ENCODE measurements at places on chromosomes 6 and 20. TPM values are rescaled to one million over a fixed set of nuclear protein-coding genes. Genes with fewer than 3 reads are reported as not detected.

BHLHE23 gene
- not detected for polyA plus RNA-seq

IYD gene
- 2.0 TPM for polyA plus RNA-seq

PARD6B gene
- 28.0 TPM for polyA plus RNA-seq

OLIG3 gene
- not detected for polyA plus RNA-seq

CAGE1 gene
- 0.17 TPM for polyA plus RNA-seq

SLC22A16 gene
- 0.52 TPM for polyA plus RNA-seq

SIRPD gene
- polyA plus RNA-seq: not detected

RAET1G gene
- 0.38 TPM for polyA plus RNA-seq

SLC32A1 gene
- 1.3 TPM for polyA plus RNA-seq

ANKRD66 gene
- polyA plus RNA-seq: not detected

MAP7 gene
- polyA plus RNA-seq: 34.0 TPM

CLIC5 gene
- polyA plus RNA-seq: 188 TPM

FGD2 gene
- 1.2 TPM for polyA plus RNA-seq

ARMH2 gene
- not detected for polyA plus RNA-seq

PDYN gene
- 0.20 TPM for polyA plus RNA-seq

HLA-G gene
- polyA plus RNA-seq: 5.6 TPM

ZC2HC1B gene
- polyA plus RNA-seq: not detected

GGTLC1 gene
- polyA plus RNA-seq: not detected

PRL gene
- 0.11 TPM for polyA plus RNA-seq

HUS1B gene
- 0.48 TPM for polyA plus RNA-seq

C6orf47 gene
- polyA plus RNA-seq: 21.1 TPM

MYCT1 gene
- 17.2 TPM for polyA plus RNA-seq

RTEL1 gene
- polyA plus RNA-seq: 18.8 TPM

NMBR gene
- 0.33 TPM for polyA plus RNA-seq

SYNDIG1 gene
- polyA plus RNA-seq: 1.4 TPM

SEMG1 gene
- polyA plus RNA-seq: not detected

RBM24 gene
- polyA plus RNA-seq: 1.3 TPM

DPPA5 gene
- not detected for polyA plus RNA-seq

ADTRP gene
- polyA plus RNA-seq: 0.14 TPM

LRRC73 gene
- polyA plus RNA-seq: 1.1 TPM

PHACTR3 gene
- 11.7 TPM for polyA plus RNA-seq

DNAAF9 gene
- polyA plus RNA-seq: 26.8 TPM

COL21A1 gene
- polyA plus RNA-seq: 104 TPM

LZTS3 gene
- 20.9 TPM for polyA plus RNA-seq

NRSN1 gene
- polyA plus RNA-seq: 2.9 TPM

ARHGAP18 gene
- polyA plus RNA-seq: 18.5 TPM

RIMS4 gene
- 0.88 TPM for polyA plus RNA-seq

SYS1 gene
- 31.8 TPM for polyA plus RNA-seq

LGSN gene
- 0.85 TPM for polyA plus RNA-seq

VNN1 gene
- polyA plus RNA-seq: 0.17 TPM

TCF15 gene
- polyA plus RNA-seq: 1.3 TPM

RIPPLY2 gene
- not detected for polyA plus RNA-seq

C6orf52 gene
- polyA plus RNA-seq: 1.6 TPM

WFDC12 gene
- not detected for polyA plus RNA-seq

FOXA2 gene
- not detected for polyA plus RNA-seq

C20orf141 gene
- not detected for polyA plus RNA-seq

MCCD1 gene
- 11.8 TPM for polyA plus RNA-seq

PGC gene
- polyA plus RNA-seq: not detected

SLC17A9 gene
- polyA plus RNA-seq: 2.5 TPM

TTBK1 gene
- polyA plus RNA-seq: 0.20 TPM

VGLL2 gene
- not detected for polyA plus RNA-seq

TMC2 gene
- polyA plus RNA-seq: 0.14 TPM

PRRT1 gene
- 4.2 TPM for polyA plus RNA-seq
